Right cardiac atrium (tissue), 5 donors: ENCODE measurements at places on chromosomes 13 and 19. TPM values are rescaled to one million over a fixed set of nuclear protein-coding genes. Genes with fewer than 3 reads are reported as not detected.

Gene ZNF229
- polyA plus RNA-seq: 3.3 TPM

Gene DIS3
- 5.3 TPM for polyA plus RNA-seq

Gene GNG8
- not detected for polyA plus RNA-seq

Gene CLDN10
- polyA plus RNA-seq: 0.50 TPM

Gene GPC5
- 1.6 TPM for polyA plus RNA-seq

Gene SIGLEC12
- 0.05 TPM for polyA plus RNA-seq

- DNase-seq: no peak
Observed at GRCh38 chr13:20227288-20227687, 4.8 kb downstream of the GJB6 start.

DNA sequence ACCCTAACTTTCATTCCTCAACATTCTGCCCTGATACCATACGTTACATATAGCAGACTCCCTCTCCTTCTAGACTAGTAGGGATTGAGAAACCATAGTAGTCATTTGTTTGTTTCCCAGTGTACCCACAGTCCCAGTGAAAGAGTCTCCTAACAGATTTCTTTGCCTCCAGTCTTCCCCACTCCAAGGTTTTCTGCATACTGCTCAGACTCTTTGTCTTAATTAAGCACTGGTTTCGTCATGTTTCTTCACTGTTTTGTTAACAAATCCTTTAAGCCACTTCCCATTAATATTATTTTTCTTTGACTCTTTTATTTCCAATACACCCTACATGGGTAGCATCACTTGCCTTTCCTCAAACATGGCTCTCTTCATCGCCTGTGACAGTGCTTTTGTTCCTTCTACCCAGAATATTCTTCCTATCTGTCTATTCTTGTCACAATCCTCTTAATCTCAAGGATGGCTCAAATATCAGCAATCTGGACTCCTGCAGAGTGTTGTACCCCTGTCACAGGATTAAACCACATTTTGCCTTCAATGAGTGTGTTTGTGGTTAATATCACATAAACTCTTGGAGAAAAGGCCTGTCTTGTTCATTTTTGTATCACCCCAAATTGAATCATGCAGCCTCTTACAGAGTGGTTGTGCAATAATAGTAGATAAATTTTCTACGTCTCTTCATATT lies 92.7 kb upstream of the KLF12 start:
- no peak for DNase-seq

DNA sequence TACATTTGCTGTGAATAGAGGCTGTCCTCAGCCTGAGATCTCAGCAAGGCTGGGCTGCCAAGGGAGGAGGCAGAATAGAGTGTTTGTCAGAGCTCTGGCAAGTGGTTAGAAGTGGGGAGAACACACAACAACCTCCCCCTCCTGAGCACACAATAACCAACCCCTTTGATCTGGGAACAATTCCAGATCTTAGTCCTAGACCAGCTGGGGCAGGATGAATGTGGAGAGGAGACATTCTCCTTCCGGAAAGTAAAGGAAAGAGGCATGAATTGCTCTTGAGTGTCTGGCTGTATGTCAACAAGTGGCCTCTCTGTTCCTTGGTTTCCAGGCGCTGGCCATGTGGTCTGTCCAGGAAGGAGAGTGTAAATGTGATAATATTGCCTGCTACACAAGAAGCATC lies 114.9 kb upstream of the TMTC4 start:
- DNase-seq: peak; percentile 37

DNA sequence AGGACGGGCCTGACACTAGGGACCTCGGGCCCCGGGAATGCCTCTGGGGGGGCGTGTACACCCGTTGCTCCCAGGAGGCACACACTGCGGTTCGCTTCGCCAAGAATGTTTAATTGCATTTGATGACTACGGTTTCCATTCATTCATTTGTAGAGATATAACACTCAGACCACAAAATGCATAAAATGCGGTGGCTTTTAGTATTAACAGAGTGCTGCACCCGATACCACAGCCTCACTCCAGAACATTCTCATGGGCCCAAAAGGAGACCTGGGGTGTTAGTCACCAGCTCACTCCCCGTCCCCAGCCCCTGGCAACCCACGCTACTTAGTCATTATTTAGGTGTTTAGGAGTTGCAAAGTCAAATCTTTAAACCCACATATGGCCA lies 21.8 kb downstream of the HCN2 start:
- no peak for DNase-seq

GRCh38 chr19:792306-792885 lies 4.9 kb upstream of the PTBP1 start:
- no peak for DNase-seq

- no peak for DNase-seq
Observed at GRCh38 chr19:36460046-36460445, 29.3 kb downstream of the ZNF566 start.

DNA sequence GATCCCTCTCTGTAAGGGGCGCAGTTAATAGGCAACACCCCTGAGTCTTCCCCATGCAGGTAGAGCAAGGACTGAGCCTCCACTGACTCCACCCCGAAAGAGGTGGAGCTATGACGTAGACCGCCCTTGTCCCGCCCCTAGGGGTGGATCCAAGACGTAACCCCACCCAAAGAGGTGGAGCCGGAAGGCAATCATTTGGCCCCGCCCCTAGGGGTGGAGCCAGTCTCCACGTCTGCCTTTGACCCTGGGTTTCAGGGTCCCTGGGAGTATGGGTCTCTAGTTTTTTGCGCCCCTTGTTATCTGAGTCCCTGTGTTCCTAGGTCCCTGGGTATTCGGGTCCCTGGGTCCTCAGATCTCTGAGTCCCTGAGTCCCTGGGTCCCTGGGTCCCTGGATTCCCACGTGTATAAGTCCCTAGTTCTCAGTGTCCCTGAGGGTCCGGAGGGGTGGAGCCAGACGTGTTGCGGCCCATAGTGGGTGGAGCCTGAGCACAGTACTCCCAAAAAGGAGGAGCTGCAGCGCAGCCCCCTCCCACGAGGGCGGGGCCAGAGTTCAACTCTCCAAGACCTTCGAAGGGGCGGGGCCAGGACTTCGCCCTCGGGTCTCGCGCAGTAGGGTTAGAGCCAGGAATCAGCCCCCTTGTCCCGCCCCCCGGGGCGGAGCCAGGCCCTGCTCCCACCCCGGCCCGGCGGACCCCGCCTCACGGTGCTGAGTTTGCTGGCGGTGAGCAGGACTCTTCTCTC lies 5.3 kb downstream of the DENND1C start:
- peak; percentile 66 for DNase-seq

DNA sequence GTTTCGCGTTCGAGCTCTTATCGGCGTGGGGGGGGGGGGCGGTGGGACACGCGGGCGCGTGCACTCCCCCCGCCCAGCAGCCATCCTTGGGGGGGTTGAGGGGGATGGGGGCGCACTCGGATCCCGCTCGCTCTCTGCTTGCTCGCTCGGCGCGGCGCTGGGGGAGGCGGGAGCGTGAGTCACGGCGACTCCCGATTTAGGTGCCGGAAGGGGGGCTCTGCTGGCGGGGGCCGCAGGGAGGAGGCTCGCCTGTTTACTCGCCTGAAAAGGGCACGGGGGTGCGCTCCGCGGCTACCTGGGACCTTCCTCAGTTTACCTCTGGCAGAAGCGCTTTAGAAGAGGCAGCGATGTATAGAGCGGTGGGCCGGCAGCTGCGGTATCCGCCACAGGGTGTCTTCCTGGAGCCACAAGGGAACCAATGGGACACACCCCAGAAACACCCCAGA lies 1.1 kb upstream of the PDE4A start:
- no peak for DNase-seq

- DNase-seq: peak; percentile 79
Observed at GRCh38 chr13:46698014-46698413, 98.9 kb downstream of the ESD start.

GRCh38 chr19:31377736-31378135 lies 28.5 kb upstream of the TSHZ3 start:
- DNase-seq: no peak

DNA sequence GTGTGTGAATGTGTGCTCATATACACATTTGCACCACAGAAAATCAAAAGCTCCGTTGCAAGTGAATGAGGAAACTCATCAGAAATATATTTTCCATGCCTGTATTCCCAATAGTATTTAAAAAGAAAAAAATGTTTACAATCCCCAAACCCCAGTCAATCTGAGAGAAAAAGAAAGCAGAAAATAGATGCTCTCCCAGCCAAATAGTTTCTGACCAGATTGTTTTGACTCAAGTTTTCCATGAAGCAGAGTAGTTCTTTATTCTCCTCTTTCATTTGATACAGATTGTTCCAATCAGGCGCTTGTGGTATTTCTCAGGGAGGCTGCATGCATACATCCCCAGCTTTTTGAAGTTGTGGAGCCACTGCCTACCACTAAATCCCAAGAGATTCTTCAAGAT lies 110.6 kb downstream of the STARD13 start:
- DNase-seq: no peak

DNA sequence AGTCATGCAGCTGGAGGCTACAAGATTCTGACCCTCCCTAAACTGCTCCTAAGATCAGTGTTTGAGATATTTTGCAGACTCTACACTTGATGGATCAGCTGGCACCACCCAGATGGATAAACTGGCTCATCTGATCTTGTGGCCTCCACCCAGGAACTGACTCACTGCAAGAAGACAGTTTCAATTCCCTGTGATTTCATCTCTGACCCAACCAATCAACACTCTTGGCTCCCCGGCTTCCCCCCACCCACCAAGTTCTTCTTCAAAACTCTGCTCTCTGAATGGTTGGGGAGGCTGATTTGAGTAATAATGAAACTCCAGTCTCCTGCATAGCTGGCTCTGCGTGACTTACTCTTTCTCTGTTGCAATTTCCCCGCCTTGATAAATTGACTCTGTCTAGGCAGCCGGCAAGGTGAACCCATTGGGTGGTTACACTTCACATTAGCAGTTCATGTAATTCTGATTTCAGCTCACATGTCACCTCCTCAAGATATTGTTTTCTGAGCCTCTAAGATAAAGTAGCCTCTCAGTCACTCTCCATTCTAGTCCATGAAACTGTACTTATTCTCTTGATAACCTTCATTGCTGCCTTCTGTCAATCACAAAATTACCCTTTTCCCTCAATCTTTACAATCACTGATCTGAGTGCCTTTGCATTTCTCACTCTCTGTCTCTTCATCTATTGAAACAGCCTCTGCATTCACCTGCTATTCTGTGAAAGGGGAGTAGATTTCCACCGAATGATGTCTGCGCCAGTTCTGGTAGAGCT lies 9.9 kb upstream of the FPR3 start:
- DNase-seq: peak; percentile 81

DNA sequence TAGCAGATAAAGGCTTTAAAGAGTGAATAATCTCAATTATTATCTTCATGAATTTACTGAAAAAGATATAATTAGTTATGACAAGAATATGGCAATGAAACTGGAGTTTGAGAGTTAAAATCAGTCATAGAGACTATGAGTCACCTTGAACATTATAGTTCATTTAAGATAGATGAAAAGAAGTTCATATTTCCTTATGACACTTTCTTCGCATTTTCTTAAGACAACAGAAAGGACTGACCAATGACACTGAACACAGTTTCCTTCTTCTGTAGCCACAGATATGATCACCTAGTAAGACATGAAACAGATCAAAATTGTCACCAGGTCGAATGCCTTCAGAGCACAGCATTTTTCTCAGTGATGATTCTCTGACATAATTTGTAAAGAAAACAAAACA lies 202.1 kb downstream of the KLF12 start:
- DNase-seq: no peak

DNA sequence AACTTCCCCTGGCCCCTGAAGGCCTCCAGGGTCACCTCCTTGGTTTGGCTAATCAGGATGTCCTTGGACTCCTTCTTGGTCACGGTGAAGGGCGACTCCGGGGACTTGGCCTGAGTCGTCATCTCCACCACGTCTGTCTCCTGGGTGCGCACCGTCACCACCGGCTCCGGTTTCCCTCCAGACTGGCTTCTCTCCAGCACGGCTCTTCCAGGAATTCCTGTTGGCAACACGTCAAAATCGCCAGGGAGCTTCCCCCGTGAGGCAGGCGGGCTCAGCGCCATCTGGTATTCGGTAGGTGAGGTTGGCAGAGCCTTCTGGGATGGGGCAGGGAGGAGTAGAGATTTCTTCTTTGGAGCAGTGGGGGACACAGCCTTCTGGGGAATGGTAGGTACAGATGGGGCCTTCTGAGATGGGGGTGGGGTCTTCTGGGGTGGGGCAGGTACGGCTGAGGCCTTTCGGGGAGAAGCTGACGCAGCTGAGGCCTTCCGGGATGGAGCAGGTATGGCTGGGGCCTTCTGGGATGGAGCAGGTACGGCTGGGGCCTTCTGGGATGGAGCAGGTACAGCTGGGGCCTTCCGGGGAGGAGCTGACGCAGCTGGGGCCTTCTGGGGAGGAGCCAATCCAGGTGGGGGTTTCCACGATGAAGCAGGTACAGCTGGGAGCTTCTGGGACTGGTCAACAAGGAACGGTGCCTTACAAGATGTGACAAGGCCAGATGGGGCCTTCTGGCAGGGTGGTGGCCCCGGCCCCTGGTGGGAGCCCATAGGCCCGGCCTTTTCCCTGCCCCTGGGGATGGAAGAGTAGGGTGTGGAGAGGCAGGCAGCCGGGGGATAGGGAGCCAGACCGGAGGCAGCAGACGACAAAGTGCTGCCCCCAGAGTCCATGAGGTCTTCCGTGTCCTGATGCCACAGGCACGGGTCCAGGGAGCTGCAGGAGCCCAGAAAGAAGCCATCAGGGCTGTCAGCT lies 3.8 kb downstream of the GARIN5B start:
- no peak for DNase-seq

DNA sequence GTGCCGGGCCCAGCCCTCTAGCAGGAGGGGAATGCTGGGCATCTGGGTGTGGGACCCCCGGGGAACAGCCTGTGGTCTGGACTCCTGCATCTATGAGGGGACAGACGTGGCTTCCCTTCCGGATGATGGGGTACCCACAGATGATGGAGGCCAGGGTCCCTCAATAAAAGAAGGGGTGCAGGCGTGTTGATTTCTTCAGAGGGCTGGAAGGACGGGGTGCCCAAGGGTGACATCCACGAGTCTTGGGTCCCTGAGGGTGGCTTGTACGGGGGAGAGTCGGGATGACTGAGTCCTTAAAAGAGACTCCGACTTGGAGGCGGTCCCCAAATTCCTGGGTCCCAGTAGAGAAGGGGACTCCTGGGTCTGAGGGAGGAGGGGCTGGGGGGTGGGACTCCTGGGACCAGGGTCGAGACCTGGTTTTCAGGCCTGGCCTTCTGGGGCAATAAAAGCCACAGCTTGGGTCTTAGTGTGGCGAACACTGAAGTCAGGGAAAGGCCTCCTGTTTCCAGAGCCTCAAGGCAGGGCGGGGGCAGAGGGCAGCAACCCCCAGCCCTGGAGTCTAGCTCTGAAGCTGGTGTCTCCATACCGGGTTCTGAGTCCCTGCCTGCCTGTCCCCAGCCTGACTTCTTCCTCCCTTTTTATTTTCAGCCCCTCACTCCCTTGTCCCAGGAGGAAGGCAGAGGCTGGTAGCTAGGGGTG lies 459 bp upstream of the GRIN2D start:
- no peak for DNase-seq

GRCh38 chr13:24625331-24625731 lies 54.9 kb upstream of the ATP12A start:
- DNase-seq: no peak
